ENCODE measurements at places on chromosomes 2 and 18. TPM values are rescaled to one million over a fixed set of nuclear protein-coding genes. Genes with fewer than 3 reads are reported as not detected.

GRCh38 chr2:239390546-239391285 is 10.1 kb downstream of the HDAC4 start:
- DNase-seq, result no peak
- no peak overlapping the region for H3K4me3 ChIP-seq
- no peaks in the 10 kb centered on the region for H3K27me3 ChIP-seq
- H3K36me3 ChIP-seq, result peaks cover 12% of the 10 kb centered on the region
- no peak overlapping the region for H3K27ac ChIP-seq

Gene FLACC1
- total RNA-seq, result 0.48 TPM

DNA sequence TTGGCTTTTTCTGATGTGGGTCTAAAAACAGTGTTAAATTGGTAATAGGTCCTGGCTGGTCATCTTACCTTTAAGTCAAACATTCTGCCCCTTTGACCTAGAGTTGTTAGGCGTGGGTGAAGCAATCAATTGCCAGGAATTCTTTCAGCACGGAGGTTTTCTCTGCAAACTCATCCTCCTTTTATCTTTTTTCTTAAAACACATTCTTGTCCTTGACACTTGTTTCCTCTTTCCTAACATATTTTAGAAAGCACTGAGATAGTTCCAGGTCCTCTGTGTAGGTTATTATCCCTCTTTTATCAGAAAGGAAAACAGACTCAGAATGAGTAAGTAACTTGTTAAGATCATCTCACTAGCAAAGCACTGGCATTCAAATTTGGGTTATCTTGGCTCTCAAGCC is 18.6 kb upstream of the AP1S3 start:
- H3K4me3 ChIP-seq, result no peak overlapping the region
- no peaks in the 10 kb centered on the region for H3K27me3 ChIP-seq
- H3K27ac ChIP-seq, result no peak overlapping the region
- H3K4me1 ChIP-seq, result peaks cover 5% of the 10 kb centered on the region

DNA sequence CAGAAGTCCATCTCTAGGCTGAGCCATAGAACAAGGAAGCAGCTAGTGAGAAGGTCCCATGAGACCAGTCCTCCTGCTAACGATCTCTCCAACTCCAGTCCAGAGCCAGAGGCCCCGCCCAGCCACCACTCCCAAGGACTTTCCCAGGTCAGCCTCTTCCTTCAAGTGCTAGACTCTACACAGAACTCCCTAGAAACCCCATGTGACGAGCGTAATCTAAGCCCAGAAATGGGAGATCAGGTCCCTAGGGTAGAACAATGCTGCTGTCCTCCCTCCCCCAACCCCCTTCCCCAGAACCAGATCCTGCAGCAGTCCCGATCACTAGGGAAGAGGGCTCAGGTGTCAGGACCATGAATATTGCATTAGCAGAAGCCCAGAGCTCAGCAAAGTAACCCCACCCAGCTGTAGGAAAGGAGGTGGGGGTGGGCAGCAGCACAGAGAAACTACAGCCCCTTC is 6.9 kb downstream of the DCTN1 start:
- H3K27me3 ChIP-seq, result no peaks in the 10 kb centered on the region
- H3K27ac ChIP-seq, result no peak overlapping the region
- peaks cover 20% of the 10 kb centered on the region for H3K36me3 ChIP-seq
- no peak overlapping the region for H3K4me3 ChIP-seq

DNA sequence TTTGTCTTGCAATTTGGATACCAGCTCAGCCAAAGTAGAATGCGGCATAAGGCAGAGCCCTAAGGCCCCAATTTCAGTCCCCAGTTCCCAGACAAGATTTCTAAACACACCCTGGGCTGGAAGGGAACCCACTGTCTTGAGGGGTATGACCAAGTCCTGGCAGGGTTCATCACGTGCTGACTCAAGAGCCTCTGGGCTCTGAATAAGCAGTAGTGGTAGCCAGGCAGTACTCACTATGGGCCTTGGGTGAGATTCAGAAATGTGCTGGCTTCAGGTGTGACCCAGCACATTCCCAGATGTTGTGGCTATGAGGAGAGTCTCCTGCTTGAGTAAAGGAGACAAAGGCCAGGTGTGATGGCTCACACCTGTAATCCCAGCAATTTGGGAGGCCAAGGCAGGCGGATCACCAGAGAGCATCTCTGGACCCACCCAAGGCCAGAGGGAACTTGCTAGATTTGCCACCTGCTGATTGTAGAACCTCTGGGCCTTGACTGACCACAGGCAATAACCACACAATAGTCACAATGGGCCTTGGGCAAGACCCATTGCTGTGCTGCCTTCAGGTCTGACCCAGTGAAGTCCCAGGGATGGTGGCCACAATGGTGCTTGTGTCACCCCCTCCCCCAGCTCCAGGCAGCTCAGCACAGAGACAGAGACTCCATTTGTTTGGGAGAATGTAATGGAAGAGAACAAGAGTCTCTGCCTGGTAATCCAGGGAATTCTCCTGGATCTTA is 74.9 kb downstream of the ATL2 start:
- peaks cover 59% of the 10 kb centered on the region for H3K36me3 ChIP-seq
- peak overlapping the region; percentile 58 for H3K27ac ChIP-seq
- no peak for DNase-seq
- no peaks in the 10 kb centered on the region for H3K27me3 ChIP-seq
- H3K4me1 ChIP-seq, result peaks cover 43% of the 10 kb centered on the region
- no peak overlapping the region for H3K4me3 ChIP-seq

DNA sequence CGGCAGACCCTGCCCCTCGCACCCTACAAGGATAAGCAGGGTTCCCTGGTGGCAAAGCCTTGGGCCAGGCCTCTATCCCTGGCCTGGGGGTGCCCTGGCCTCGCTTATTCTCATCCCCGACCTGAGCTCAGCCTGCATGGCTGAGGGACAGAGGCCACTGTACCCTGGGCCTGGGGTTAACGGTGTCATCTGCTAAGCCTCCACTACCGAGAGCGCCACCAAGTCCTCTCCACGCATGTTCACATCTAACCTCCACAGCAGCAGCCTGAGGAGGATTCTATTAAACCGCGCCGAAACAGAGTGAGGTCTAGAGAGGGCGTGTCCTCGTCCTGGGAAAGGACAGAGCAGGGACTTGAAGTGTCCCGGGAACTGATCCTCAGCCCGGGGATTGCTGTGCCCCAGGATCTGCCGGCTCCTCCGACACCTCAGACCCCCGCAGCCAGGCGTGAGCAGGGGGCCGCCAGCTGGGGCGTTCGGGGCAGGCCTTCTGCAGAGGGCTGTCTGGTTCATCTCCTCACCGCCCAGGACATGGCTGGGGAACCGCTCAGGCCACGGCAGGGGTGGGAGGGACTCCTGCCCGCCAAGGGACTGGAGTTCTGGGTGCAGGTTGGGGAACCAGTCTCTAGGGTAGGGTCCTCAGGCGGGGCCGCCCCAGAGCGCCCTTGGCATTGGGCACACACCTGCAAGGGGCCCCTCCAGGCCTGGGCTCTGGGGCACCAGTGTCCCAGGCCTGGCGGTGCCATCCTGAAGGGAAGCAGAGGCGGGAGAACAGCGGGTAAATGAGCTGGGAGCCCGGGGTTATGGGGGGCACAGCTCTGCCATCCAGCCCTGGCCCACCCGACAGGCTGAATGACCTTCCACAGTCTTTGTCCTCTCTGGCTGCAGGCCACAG is 68.0 kb upstream of the SMAD7 start:
- H3K36me3 ChIP-seq, result no peaks in the 10 kb centered on the region
- no peak overlapping the region for H3K27ac ChIP-seq
- no peaks in the 10 kb centered on the region for H3K4me1 ChIP-seq
- H3K4me3 ChIP-seq, result no peak overlapping the region

Measured in activated CD4-positive, alpha-beta T cell treated with anti-CD3 and anti-CD28 coated beads for 36 hours (primary cell).